ENCODE measurements at places on chromosomes 12 and 14. TPM values are rescaled to one million over a fixed set of nuclear protein-coding genes. Genes with fewer than 3 reads are reported as not detected.

- no peak overlapping the region for H3K4me3 ChIP-seq
- H3K27ac ChIP-seq: no peak overlapping the region
- no peaks in the 10 kb centered on the region for H3K4me1 ChIP-seq
- no peak for DNase-seq
- H3K36me3 ChIP-seq: no peaks in the 10 kb centered on the region
Observed at GRCh38 chr12:59972905-59973304, 377.1 kb downstream of the SLC16A7 start.

SERPINA9 gene
- total RNA-seq: not detected

- DNase-seq: no peak
- no peaks in the 10 kb centered on the region for H3K36me3 ChIP-seq
- H3K4me3 ChIP-seq: no peak overlapping the region
- peaks cover 11% of the 10 kb centered on the region for H3K4me1 ChIP-seq
- H3K27me3 ChIP-seq: peaks cover 58% of the 10 kb centered on the region
Observed at GRCh38 chr12:75650595-75651341, 139.4 kb upstream of the KRR1 start.

DNA sequence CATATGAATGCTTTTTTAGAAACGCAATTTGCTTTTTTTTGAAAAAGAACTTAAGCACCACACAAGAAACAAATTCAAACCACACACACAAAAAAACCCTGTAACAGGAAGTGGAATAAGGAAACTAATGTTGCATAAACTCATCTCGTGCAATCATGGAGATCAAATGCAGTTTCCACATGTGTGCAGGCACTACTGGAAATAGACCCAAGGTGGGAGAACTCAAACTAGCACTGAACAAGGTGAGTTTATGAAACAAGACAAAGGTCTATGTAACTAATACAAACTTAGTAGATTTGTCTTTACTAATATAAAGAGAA is 17.5 kb downstream of the NIN start:
- H3K27me3 ChIP-seq: no peaks in the 10 kb centered on the region
- peak overlapping the region; percentile 97 for H3K27ac ChIP-seq
- peaks cover 19% of the 10 kb centered on the region for H3K36me3 ChIP-seq
- DNase-seq: no peak

FGF6 gene
- total RNA-seq: not detected

- peaks cover 5% of the 10 kb centered on the region for H3K4me1 ChIP-seq
- H3K36me3 ChIP-seq: no peaks in the 10 kb centered on the region
- no peaks in the 10 kb centered on the region for H3K27me3 ChIP-seq
- H3K27ac ChIP-seq: no peak overlapping the region
- no peak for DNase-seq
Observed at GRCh38 chr14:31229009-31229408, 21.4 kb upstream of the HECTD1 start.

- peaks cover 4% of the 10 kb centered on the region for H3K27me3 ChIP-seq
- peaks cover 3% of the 10 kb centered on the region for H3K36me3 ChIP-seq
- no peak overlapping the region for H3K27ac ChIP-seq
- peaks cover 25% of the 10 kb centered on the region for H3K4me1 ChIP-seq
- no peak overlapping the region for H3K4me3 ChIP-seq
- no peak for DNase-seq
Observed at GRCh38 chr12:32110942-32111341, 4.3 kb downstream of the BICD1 start.

NINJ2 gene
- total RNA-seq: 3.0 TPM

GLIPR1L2 gene
- total RNA-seq: 0.50 TPM

GRCh38 chr12:131030472-131031328 is 77.0 kb downstream of the ADGRD1 start:
- H3K27ac ChIP-seq: no peak overlapping the region
- no peaks in the 10 kb centered on the region for H3K36me3 ChIP-seq
- no peak for DNase-seq
- H3K27me3 ChIP-seq: no peaks in the 10 kb centered on the region

PROX2 gene
- total RNA-seq: 0.29 TPM

- H3K4me3 ChIP-seq: no peak overlapping the region
- peak overlapping the region; percentile 73 for H3K27ac ChIP-seq
Observed at GRCh38 chr12:124368421-124369032, 73.6 kb downstream of the RFLNA start.

DNA sequence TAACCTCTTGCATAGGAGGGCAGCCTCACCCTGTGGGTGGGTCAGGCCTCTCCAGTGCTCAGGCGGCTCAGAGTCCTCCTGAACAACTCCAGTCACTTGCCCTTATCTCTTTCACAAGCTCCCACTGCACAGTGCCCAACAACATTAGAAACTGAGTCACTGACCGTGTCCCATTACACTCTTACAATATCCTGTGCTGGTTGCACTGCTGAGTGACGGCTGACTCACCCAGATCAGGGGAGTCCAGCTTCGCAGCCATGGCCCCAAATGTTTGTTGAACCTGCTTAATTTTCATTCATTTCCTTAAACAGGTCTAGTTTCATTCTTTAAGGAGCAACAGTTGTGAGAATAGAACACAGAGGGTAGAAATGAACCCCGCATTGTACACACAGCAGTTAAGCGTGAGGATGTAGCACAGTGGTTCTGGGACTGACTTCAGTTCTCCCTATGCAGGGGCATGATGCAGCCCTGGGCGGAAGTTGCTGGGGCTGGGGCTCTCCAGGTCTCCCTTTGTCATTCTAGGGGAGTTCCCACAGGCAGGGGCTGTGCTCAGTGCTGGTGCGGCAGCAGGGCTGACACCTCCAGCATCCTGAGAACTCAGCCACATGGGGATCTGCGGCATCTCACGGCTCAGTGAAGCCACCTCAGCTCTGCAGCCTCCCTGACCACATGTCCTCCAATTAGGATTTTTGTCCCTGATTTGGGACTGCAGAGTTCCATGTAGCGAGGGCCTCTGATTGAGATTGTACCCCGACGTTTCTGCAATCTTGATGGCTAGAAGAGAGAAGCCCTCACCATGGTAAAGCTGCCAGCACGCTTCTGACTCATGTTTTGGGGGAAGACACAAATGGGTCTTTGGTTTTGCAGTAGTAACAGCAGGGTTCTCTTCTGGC is 16.1 kb downstream of the GPR68 start:
- H3K27me3 ChIP-seq: no peaks in the 10 kb centered on the region
- peak overlapping the region; percentile 85 for H3K4me3 ChIP-seq
- H3K27ac ChIP-seq: peak overlapping the region; percentile 80
- peaks cover 28% of the 10 kb centered on the region for H3K36me3 ChIP-seq
- DNase-seq: peak; percentile 94
- H3K4me1 ChIP-seq: peaks cover 84% of the 10 kb centered on the region

- H3K27ac ChIP-seq: peak overlapping the region; percentile 91
- no peaks in the 10 kb centered on the region for H3K27me3 ChIP-seq
- peaks cover 5% of the 10 kb centered on the region for H3K36me3 ChIP-seq
- H3K4me3 ChIP-seq: peak overlapping the region; percentile 94
Observed at GRCh38 chr14:73752297-73752992, 38.3 kb upstream of the PNMA1 start.
